Tongue (tissue), 3 donors: ENCODE measurements at places on chromosomes 5 and 9. TPM values are rescaled to one million over a fixed set of nuclear protein-coding genes. Genes with fewer than 3 reads are reported as not detected.

GRCh38 chr5:172834415-172835289, 601 bp downstream of the ERGIC1 start:
- peak; percentile 57 for DNase-seq

DNA sequence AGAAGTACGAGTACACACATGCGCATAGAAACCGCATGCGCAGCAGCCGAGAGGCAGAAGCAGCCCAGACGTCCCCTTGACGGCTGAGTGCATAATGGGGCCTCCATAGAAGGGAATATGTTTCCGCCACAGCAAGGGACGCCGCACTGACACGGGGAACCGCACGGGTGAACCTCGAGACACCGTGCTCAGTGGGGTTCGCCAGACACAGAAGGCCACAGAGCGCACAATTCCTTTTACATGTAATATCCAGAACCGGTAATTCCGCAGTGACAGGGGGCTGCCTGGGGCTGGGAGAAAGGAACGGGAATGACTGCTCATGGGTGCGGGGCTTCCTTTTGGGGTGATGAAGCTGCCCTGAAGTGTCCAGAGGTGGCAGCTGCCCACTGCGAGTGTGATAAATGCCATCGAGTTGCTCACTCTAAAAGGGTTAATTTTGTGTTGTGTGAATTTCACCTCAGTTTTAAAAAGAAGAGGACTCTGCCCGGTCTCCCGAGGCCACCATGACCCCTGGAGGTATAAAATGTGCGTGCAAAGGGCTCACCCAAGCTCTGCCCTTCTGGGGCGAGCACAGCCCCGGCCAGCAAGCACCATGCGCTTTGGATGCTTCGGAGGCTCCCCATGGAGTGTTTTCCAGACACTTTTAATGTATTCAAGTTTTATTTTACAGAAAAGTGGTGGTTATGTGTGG, 29.7 kb downstream of the MRPL36 start:
- DNase-seq: no peak

DNA sequence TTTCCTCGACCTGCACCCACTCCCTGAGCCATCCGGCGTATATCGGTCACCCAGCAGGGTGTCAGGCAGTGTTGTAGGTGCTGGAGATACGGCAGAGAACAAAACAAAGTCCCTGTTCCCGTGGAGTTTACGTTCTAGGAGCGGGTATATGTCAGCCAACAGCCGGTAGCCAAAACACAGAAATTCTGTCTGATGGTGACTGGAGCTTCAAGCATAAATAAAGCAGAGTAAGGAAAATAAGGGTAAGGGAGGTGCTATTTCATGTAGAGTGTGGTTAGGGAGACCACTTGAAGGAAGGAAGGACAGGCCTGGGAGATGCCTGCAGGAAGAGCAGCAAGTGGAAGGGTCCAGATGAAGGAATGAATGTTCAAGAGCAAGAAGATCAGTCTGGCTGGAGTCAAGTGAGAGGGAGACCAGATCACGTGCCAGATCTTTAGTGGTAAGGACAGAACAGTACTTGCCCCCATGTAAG, 783 bp upstream of the ZFR start:
- DNase-seq: no peak

GRCh38 chr9:121827251-121827967, 176.0 kb downstream of the DAB2IP start:
- no peak for DNase-seq

Gene LYRM7
- total RNA-seq: 22.1 TPM

Gene C9orf153
- total RNA-seq: not detected

Gene SPATA31D4
- total RNA-seq: not detected
